ENCODE measurements at places on chromosomes 7 and 10. TPM values are rescaled to one million over a fixed set of nuclear protein-coding genes. Genes with fewer than 3 reads are reported as not detected.

DNA sequence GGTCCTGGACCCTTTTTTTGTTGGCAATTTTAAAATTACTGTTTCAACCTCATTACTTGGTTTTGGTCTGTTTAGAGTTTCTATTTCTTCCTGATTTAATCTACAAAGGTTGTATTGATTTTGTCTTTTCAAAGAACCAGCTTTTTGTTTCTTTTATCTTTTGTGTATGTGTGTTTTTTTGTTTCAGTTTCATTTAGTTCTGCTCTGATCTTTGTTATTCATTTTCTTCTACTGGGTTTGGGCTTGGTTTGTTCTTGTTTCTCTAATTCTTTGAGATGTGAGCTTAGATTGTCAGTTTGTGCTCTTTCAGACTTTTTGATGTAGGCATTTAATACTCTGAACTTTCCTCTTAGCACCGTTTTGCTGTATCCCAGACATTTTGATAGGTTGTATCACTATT is 8.5 kb upstream of the MRPS33 start:
- DNase-seq: no peak

DNA sequence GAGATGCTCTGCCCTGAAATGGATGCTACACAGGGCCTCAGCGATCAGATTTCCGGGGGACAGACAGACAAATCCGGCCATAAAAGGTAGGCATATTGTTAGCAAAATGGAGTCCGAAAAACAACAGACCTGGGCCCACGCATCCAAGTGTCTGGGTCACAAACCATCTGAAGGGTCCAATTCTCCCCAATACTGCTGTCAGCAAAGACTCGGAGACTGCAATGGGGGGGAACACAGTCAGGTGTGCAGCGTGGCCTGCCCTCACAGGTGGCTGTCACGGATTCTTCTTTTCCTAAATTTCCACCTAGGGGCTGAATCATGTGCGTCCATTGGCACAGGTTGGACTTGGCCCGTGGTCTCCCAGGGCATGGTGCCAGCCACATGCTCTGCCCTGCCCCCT is 12.9 kb downstream of the PKD1L1 start:
- no peak for DNase-seq

DNA sequence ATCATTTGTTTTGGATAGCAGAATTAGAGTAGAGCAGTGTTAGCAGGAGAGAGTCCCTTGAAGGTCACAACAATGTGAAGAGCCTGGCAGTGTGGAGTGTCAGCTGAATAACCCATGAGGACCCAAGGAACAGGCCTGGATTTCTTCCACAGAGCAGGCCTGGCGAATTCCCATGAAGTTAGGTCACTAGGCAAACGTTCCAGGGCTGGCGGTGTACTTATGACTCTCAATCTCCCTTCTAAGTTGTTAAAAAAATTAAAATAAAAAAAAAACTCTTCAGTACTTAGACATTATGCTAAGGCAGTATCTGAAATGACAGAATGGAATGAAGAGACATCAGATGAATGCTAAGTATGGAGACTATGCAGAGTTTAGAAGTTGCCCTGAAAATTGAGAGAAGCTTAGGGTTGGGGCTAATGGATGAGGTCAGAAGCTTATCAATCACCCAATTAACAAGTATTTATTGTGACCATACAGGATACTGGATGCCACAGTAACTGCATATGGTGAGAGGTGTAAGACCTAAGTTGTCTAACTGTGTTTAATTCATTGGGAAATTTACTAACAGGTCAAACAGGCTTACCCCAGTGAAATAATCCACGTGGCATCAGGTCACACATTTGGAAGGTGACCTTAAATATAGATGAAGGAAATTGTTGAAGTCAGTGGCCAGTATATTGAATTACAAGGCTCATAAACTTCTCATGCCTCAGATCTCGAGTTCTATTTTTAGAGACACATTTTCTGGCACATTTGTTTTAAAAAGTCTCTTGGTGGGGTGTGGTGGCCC is 126.2 kb upstream of the NRP1 start:
- DNase-seq: no peak

- DNase-seq: no peak
These were observed 81.4 kb upstream of the EEPD1 start for GRCh38 chr7:36071605-36072004.

- no peak for DNase-seq
These were observed 308.0 kb downstream of the EXOC4 start for GRCh38 chr7:133560900-133561299.

DNA sequence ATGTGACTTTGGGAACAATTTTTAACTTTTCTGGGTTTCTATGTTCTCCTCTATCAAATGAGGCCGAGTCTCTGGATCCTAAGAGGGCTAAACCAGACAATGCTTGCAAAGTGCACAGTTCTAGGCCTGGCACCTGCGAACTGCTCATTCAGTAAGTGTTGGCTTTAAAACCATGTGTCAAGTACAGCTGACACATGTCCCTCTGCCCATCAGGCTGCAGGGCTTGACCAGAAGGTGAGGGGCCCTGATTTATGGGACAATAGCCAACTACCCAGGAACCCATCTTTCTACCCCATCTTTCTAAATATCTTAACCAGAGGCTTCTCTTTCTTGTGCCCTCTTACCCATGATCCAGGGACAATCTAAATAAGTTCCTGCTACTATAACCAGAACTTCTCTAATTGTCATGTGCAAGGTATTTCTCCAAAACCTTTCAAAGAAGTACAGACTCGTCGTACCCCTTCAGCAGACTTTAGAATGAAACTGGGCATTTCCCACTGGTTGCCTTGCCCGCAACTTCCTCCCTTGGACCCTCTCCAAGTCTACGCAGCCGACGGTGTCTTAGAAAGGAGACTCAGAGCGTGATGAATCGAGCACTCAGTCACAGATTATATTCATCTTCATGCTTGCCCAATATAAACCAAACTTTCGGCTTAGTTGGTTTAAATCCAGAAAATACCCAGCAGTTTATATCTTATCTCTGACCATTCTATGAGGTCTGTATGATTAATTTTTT is 69.8 kb upstream of the STEAP1B start:
- DNase-seq: no peak

DNA sequence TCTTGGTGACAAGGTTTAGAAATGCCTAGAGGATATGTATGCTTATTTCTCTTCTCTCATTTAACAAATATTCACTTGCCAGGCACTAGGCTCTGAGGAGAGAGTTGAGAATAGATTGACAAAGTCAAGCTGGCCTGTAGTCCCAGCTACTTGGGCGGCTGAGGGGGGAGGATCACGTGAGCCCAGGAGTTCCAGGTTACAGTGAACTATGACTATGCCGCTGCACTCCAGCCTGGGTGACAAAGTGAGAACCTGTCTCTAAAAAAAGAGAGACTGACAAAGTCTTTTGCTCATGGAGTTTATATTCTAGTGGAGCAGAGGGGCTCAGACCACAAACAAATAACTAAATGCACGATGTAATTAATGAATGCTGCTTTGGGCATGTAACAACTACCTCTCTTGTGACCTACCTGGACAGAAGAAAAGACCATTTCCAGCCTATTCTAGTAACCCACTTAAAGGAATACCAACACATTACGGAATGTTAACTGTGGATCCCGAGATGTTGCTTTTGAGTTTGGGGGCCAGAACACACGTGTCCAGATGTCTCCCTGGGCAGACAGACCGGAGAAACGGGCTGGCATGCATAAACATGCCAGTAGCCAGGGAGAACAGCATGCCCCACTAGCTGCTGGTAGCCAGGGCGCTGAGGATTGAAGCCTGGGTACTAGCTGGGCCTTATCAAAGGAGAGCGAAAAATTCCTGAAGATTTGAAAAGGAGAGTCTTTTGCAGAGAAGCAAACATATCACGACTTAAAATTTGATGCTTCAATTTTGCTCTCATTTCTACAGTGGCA is 2.6 kb upstream of the BMPR1A start:
- no peak for DNase-seq

- no peak for DNase-seq
These were observed 6.1 kb downstream of the SKAP2 start for GRCh38 chr7:26858241-26858715.

DNA sequence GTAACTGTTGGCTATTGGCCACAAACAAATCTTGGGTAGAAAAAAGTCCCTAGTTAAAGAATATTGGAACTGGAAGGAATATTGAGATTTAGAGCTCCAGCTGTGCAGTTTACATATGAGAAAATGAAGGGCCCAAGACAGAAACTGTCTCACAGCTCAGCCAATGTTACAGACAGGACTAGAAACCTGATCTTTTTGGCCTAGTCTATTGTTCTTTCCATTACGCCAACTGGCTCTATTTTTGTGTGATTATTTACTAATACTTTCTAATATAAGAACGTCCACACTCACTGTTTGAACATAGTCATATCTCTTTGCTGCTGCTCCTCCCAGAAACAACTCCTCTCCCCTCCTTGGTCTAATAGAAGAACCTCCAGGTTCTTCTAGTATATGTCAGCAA is 1.2 kb downstream of the WEE2 start:
- no peak for DNase-seq

- no peak for DNase-seq
These were observed 12.2 kb downstream of the SSMEM1 start for GRCh38 chr7:130219871-130220270.

- DNase-seq: no peak
These were observed 62.8 kb downstream of the CDH23 start for GRCh38 chr10:71459513-71459912.

DNA sequence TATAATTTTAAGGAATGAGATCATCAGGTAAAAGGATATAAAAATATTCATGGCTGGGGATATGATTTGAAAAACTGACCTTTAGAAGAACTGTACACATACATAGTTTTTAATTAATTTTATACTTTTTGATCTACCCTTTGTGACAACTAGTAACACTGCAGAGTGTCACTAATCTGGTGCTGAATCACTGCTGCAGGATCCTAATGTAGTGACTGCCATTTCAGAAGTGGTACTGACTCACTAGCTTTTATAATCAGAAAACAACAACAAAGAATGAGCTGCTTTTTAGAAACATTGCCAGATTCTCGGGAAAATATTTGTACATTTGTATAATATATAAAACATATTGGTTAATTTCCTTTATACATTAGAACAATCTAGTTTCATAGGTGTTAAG is 110.4 kb downstream of the HIPK2 start:
- DNase-seq: no peak

DNA sequence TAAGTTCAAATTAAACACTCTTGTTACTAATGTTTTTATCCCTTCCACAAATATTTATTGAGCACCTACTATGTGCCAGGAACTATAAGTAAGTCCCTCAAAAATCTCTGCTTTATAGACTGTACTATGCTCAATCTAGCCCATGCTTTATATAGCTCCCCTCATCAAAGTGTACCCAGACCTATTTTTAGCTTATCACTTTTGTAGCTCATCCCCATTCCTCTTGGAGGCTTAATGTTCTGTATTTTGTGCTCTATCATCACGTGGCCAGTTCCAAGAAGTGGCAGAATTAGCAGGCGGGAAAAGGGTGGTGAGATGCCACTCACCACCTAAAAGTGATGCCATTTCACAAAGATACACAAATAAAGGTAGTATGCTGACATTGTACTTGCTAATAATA is 138.1 kb upstream of the BET1 start:
- no peak for DNase-seq

Gene TAS2R4
- polyA plus RNA-seq: 1.2 TPM

Gene MYPN
- polyA plus RNA-seq: 0.04 TPM

Gene HTR5A
- polyA plus RNA-seq: not detected
